ENCODE measurements at places on chromosomes 4 and X.

DNA sequence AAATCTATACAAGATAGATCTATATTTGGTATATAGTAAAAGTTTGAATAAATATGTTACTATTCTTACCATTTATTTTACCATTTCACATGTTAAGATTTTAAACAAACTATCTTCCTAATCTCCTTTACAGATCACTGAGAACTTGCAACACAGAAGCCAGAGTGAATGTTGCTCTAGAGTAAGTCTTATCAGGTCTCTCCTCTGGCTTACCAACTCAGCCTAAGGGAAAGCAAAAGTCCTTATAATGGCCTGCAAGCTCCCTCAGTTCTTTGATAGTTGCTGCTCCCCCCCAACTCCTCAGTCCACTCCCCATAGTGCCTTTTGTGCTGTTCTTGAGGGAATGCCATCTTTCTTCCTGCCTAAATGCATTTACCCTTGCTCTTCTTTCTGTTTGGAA, 25.7 kb upstream of the SLC7A11 start:
- no peak for DNase-seq

DNA sequence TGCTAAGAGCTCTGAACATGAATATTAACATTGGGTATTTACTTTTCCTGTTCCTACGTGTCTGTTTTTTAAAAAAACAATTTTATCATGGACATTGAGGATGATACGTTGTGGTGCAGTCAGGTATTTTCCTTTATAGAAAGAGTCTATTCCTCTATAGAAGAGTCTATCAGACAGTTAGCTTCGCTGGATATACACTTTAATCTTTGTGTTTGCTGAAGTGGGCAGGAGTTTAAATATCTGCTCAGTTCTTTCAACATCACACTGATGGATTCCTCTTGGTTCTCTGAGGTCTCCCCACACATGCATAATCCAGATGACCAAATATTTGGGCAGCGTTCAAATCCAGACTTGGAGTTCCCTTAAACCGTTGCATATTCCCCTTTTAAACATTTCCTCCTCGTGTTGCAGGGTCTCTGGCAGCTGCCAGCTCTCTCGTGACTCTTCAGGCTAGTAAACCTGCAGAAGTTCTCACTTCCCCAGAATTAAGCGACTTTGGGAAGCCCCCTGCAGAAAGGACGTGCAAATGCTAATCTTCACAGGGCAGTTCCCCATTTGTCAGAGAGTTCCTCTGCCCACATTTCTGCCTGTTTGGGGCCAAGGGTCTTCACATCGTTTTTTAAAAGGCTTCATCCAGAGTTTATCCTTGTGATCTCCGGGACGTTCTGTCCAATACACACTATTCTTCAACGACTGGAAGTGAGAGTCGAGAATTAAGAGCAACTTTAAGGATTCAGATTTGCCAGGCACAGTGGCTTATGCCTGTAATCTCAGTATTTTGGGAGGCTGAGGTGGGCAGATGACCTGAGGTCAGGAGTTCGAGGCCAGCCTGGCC, 20.5 kb upstream of the DHRSX start:
- no peak for DNase-seq

DNA sequence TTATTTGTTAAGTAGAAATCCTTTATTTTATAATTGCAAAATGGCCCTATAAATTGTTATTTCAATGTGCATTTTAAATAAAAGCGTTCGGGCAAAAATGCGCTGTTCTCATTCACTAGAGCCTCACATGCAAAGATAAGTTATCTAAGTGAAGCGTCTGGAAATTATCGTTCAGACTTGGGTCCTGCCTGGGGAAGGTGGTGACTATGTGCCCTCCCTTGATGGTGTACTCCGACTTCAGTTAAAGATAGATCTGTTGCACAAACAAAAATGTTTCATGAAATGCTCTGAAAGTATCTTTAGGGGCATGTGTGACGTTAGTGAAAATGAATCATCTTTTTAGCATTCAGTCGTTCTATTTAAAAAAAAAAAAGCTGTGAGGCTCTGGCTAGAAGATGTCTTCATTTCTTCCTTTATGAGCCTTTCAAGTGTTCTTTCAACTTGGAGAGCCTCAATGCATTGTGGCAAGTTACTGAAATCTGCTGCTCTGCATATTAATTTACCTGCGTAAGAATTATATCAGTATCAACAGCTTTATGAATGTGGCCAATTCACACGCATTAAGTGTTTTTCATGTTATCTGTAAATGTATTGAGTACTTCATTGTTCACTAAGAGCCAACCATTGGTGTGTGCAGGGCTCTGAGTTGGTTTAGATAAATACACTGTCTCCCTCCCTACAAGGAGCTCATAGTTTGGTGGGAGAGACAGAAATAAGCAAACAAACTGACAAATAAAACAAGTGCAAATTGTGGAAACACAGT, 83.0 kb downstream of the AFF1 start:
- no peak for DNase-seq

GRCh38 chr4:106329041-106329618, 12.8 kb downstream of the AIMP1 start:
- no peak for DNase-seq

DNA sequence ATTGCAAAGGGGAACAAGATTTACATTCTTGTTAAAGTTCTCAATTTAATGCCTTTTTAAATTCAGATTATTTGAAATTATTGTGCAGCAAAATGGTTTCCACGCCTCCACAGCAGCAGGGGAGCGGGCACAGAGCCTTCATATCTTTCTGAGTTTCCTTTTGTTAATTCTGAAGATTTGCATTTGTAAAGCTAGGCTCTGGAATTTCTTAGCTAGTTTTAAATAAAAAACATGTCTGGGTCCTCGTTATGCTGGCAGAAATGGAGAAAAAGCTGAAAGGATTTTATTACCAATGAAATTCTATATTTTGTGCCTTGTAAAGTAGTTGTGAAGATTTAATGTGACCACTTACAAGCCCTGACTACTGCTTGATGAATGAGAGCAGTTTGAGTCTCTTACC, 40.8 kb upstream of the MAGED1 start:
- DNase-seq = no peak

- DNase-seq = no peak
Measured at GRCh38 chr4:151641167-151641566, 119.6 kb downstream of the GATB start.

Data from hypothalamus (tissue), 51 donors.